ENCODE measurements at places on chromosomes 16 and 17.

- peak; percentile 27 for DNase-seq
Measured at GRCh38 chr17:8997994-8998628, 23.2 kb upstream of the NTN1 start.

GRCh38 chr17:42562388-42563142, 617 bp downstream of the COASY start:
- peak; percentile 28 for DNase-seq

DNA sequence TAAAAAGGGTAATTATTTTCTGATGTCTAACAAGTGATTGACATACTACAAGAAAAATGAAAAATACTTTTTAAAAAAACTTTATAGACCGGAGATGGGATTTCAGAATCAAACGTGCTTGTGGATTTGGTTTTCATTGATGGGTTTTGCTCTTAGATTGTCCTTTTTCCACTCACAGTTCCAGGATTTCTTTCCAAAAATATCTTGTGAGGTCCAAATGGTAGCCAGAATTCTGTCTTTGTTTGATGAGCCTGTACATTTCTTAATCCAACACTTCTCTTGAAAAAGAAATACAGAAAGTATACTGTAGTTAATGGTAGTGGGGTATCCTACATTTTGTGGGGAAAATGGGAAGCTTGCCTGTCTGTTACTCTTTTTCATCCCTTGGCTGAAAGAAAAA, 329.3 kb downstream of the KCNJ2 start:
- DNase-seq: no peak

DNA sequence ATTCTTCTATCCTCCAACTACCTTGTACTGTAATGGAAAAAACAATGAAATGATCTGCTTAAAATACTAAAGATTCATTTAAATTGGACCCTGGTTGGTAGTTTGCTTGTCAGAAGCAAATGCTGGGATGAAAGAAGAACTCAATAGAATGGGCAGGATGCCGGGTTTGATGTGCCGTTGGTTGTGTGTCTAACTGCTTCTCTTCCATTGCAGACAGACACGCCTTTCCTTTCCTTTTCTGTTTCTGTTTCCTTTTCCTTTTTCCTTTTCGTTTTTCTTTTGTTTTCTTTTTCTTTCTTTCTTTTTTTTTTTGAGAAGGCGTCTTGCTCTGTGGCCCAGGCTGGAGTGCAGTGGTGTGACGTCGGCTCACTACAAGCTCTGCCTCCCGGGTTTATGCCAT, 64.6 kb downstream of the PLCG2 start:
- no peak for DNase-seq

DNA sequence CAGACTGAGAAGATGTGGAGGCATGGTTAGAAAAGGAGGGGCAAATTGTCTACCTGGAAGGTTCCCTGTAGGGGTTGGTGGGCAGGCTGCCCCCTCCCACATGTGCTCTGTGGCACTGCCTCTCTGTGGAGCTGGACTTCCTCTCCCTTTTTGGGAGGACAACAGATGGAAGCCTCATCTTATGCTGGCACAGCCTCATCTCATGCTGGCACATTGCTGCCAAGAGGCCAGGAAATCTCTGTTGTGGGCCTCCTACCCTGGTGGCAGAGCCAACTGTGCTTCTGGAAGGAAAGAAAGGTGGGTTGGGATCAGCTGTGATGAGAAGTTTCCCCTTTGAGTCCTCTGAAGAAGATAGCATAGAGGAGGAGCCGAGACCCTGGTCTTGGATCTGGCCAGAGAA, 19.7 kb upstream of the BRD7 start:
- DNase-seq: no peak

GRCh38 chr17:70336411-70336810, 167.1 kb downstream of the KCNJ2 start:
- DNase-seq: no peak

- DNase-seq: peak; percentile 69
Measured at GRCh38 chr17:27573971-27574525, 56.9 kb upstream of the LGALS9 start.

GRCh38 chr16:58513874-58514273, 1.4 kb upstream of the SETD6 start:
- peak; percentile 30 for DNase-seq

GRCh38 chr16:8182761-8183160, 407.6 kb downstream of the TMEM114 start:
- DNase-seq: no peak

DNA sequence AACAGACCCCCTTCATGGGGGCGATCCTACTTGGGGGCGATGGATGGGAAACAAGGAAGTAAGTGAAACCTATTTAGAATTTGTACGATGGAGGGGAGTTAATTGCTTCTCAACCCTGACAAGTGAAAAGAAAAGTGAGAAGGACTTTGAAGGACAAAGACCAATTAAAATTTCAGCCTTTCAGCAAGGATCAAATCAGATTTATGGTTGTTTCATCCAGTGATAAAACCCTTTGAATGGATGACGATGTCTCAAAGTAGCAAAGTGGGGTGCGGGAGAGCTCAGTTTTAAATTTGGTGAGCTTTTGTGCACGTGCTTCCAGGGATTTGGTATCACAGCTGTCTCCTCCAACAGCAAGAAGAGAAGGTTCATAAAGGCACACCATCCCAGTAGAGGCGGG, 51.7 kb downstream of the CMIP start:
- DNase-seq: no peak

DNA sequence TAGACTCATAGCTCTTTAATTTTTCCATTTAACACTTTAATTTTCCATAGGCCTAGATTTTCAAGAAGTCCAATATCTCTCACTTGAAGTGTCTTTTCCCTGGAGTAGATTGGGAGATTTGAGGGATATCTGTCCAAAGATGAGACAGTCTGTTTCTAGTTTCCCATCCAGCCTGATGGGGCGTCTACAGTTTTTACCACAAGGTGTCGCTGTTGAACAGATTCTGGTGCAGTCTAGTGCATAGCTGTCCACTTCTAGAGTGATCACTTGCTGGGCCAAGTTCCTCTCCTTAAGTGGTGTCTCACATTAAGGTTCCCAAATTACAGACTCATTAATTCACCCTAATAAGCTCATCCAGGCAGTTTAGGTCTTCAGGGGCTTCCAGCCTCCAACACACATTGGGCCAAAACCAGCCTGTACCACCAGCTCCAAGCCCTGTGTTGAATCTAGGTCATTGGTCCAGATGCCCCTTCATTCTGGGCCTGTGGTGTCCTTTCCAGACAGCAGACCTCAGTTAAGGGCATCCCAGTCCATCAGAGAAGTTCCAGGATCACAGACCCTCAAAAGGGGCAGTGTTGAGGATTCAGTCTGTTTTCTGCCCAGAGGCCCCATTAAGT, 9.4 kb downstream of the SNX20 start:
- peak; percentile 16 for DNase-seq

DNA sequence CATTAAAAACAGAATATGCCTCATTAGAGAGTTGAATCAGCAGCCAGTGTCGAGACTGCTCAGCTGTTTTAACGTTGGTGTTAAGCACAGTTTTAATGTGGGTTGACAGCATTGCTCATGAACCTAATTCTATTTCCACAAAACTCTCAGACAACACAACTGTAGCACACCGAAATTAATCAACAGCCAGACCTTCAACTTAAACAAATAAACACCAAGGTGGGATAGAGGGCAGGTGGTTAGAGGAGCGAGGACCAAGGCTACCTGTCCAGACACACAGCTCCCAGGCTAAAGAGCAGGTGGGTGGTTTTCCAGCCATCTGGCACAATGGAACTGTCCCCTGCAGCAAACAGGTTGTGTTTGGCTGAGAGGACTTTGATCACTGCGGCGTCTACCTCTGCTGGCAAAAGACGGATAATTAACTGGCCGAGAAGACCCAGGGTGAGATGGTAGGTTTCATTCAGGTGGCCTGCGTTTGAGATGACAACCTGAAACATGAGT, 69.6 kb upstream of the ATP2A3 start:
- no peak for DNase-seq

- no peak for DNase-seq
Measured at GRCh38 chr17:68782789-68783188, 172.4 kb downstream of the ABCA8 start.

DNA sequence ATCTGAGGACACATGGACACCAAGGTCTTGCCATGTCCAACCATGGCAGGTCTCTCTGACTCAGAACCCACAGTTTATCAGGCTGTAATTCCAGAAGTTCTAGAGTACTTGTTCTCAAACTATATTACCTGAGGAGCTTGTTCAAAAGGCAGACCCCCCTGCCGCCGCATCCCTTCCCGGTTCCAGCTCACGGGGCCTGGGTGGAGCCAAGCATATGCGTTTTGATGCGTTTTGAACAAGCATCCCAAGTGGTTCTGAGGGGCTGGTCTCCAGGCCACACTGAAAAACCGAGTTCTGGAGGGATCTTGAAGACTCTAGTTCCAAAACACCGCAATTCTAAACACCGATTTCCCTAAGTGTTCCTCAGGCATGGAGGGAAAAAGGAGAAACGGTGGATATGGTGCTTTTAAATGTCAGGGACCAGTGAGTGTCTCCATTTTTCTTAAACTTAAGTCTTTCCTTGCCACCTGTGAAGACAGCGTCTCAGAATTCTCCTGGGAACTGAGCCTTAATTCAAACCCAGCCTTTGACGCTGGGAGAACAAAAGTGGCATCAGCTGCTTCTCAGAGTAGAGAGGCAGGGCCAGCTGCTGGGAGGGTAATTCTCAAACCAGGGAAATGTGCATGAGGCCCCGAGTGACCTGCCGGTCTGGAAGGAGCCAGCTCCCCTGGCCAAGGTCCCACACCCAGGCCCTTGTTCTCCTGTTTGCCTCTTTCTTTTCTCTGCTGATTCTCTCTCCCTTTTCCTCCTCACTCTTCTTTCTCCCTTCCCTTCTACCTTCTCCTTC, 84.4 kb upstream of the PLCG2 start:
- no peak for DNase-seq

DNA sequence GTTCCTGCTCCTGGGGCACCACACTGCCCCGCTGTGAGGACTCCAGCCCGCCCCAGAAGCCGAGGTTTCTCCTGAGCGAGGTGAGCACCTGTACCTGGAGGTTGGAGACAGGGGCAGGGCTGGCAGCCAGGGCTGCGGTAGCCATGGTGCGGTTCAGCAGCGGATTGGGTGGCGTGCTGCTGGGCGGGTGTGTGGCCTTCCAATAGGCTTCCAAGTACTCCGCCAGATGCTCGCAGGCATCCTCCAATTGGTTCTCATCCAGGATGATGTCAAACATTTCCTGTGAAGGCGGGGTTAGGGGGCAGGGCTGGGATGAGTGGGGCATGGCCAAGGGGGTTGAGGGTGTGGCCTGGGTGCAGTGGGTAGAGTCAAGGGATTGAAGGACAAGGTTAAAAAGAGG, 11.3 kb upstream of the ARL5C start:
- no peak for DNase-seq

GRCh38 chr17:77568540-77568939, 390.0 kb upstream of the TNRC6C start:
- DNase-seq: no peak

DNA sequence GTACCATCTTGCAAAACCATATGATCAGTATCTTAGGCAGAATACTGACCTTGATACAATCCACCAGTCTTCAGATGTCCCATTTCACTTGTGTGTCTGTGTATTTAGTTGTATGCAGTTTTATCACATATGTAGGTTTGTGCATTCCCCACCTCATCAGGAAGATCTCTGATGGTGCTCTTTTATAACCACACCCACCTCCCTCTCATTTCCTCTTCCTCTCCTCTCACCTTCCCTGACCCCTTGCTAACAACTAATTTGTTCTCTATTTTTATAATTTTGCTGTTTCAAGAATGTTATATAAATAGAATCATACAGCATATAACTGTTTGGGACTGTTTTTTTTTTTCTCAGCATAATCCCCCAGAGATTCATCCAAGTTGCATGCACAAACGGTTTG, 52.0 kb upstream of the ACSM2B start:
- no peak for DNase-seq

GRCh38 chr17:50583641-50584040, 23.1 kb downstream of the CACNA1G start:
- DNase-seq: no peak
